Vein endothelial cell (primary cell): ENCODE measurements at places on chromosomes 5 and 9. TPM values are rescaled to one million over a fixed set of nuclear protein-coding genes. Genes with fewer than 3 reads are reported as not detected.

PLPPR1 gene
- total RNA-seq = 0.10 TPM in 1 of 2 replicates, not detected in the other

PCDHA1 gene
- total RNA-seq = not detected in 2 replicates

GDA gene
- not detected in 2 replicates for total RNA-seq

FGF1 gene
- total RNA-seq = under 0.01 and 0.98 TPM in 2 replicates

FAM78A gene
- total RNA-seq = 6.5 and 7.5 TPM in 2 replicates

SLC34A3 gene
- total RNA-seq = not detected in 2 replicates

SPATA31A3 gene
- total RNA-seq = not detected in 2 replicates

ANKRD31 gene
- under 0.01 and 0.10 TPM in 2 replicates for total RNA-seq

THBS4 gene
- total RNA-seq = not detected in 2 replicates

GGTA1 gene
- total RNA-seq = 0.65 and 0.86 TPM in 2 replicates

ZBTB43 gene
- 6.9 and 8.7 TPM in 2 replicates for total RNA-seq

PCAT7 gene
- total RNA-seq = not detected in 2 replicates

LCN10 gene
- total RNA-seq = not detected in 2 replicates
